ENCODE measurements at places on chromosomes 5 and 9.

- DNase-seq, result no peak
These were observed 386.7 kb downstream of the KDM4C start for GRCh38 chr9:7144265-7145046.

DNA sequence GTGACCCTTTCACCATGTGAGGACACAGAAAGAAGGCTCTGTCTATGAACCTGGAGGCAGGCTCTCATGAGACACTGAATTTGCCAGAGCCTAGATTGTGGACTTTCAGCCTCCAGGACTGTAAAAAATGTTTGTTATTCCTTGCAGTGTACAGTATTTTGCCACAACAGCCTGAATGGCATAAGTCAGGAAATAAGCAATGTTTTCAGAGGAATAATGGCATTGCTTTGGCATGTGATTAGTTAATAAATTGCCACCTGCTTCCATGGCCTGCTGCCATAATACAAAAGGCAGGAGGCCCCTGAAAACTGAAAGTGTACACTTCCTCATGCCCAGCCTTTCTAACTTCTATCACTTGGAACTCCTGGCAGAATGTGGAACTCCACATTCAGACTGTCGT lies 408.1 kb downstream of the GADD45G start:
- no peak for DNase-seq

GRCh38 chr9:21904776-21905175 lies 89.4 kb downstream of the CDKN2A start:
- DNase-seq, result no peak

DNA sequence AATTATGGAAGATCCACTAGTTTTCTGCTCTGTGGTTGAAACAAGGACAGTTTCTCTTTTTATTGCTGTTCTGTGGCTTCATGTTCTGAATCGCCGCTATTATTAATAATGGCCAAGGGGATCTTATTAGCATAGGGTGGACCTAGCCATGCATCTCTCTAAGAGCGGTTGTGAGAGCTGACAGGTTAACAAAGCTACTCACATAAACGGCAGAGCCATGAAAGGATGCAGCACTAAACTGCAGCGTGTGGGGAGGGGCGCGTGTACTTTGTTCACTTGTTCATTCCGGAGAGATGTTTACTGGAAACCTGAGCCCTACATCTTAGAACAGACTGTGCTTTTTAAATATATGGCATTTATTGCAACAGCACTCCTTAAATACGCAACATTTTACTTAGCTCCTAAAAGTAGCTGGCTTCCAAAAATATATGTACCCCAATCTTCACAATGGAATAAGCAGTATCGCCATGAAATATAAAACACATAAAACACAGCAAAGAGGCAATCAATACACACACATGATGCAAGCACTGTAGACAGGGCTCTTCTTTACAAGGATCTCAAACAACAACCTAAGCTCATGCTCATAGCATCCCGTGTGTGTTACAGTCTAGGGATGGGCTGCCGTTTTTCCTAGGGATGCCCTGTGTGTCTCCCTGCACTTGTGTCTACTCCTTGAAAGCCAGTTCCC lies 424.6 kb downstream of the MED10 start:
- DNase-seq, result no peak

DNA sequence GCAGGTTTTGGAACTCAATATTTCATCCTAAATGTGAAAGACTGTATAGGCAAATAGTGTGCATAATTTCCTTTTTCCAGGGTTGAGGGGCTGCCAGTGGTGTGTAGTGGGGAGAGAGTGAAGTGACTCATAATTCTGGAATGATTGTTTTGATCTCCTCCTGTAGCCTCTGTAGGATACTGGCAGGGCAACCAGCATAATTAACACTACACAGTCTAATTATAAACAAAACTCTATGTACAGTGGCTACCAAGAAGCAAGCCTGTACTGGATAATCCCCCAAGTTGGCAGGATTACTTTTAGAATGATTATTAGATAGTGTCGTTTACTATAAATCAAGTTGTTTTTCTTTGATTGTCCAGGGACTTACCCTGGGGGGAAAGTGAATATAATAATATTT lies 32.2 kb downstream of the LNPEP start:
- peak; percentile 17 for DNase-seq

GRCh38 chr9:37996819-37997217 lies 72.2 kb downstream of the SHB start:
- no peak for DNase-seq

- DNase-seq, result no peak
These were observed 35.4 kb upstream of the C5orf47 start for GRCh38 chr5:173953528-173954090.

DNA sequence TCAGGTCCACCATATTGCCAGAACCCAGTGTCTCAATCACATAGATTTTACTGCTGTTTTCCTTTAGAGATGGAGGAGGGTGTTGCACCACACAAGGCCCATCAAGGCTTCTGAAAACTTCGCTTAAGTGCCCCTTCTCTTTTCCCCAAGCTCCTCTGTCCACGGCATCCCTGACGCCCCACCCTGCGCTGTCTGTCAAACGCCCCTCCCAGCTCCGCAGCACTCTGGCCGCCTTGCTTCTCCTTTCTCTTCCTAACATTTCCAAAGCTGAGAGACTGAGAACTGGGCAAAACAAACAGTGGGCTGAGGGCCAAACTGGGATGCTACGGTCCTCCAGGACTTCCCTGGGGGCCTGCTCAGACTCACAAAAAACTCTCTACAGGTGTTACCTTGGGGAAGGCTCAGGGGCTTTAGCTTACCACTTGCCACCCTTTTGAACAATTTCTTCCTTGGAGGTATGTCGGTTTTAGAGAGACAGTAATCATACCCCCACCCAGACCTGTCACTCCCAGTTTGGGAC lies 28.3 kb upstream of the ERGIC1 start:
- no peak for DNase-seq

DNA sequence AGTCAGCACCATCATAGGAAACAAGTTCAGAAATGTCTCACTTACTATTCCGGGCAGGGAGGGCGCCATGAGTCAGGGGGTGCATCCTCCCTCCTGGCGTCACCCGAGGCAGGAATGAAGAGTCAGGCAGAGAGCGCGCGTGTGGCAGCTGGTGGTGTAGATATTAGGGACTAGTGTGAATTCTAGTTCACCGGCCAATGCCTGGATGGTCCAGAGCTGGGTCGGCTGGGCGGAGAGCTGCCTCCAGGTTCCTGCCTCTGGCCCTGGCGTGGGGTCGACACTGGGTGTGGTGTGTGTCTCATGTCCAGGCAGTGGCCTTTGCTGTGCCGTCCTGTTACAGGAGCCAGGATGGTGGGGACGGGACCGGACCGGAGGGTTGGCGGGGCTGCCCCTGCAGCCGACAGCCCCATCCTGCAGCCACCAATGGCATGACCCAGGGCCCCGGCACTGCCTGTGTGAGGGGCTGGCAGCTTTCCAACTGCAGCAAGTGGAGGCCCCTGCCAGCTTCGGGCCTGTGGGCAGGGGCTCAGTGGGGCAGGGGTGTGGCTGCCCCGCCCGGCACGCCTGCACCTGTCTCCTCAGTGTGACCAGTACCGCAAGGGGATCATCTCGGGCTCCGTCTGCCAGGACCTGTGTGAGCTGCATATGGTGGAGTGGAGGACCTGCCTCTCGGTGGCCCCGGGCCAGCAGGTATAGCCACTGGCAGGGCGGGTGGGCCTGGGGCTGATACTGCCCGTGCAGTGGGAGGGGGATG lies 9.1 kb downstream of the DIPK1B start:
- no peak for DNase-seq

- no peak for DNase-seq
These were observed 3.1 kb upstream of the ZCCHC10 start for GRCh38 chr5:133029416-133029815.

- DNase-seq, result peak; percentile 58
These were observed 242.3 kb upstream of the PTGER4 start for GRCh38 chr5:40437452-40437861.

- DNase-seq, result no peak
These were observed 46.5 kb upstream of the ANGPTL2 start for GRCh38 chr9:127168756-127169574.
